ENCODE measurements at places on chromosomes 16 and 17.

GRCh38 chr16:85275533-85276249 lies 163.4 kb upstream of the CIBAR2 start:
- peak; percentile 66 for DNase-seq

- no peak for DNase-seq
Observed at GRCh38 chr17:80800481-80801391, 190.9 kb upstream of the CHMP6 start.

- no peak for DNase-seq
Observed at GRCh38 chr17:56367366-56367765, 214.1 kb downstream of the ANKFN1 start.

DNA sequence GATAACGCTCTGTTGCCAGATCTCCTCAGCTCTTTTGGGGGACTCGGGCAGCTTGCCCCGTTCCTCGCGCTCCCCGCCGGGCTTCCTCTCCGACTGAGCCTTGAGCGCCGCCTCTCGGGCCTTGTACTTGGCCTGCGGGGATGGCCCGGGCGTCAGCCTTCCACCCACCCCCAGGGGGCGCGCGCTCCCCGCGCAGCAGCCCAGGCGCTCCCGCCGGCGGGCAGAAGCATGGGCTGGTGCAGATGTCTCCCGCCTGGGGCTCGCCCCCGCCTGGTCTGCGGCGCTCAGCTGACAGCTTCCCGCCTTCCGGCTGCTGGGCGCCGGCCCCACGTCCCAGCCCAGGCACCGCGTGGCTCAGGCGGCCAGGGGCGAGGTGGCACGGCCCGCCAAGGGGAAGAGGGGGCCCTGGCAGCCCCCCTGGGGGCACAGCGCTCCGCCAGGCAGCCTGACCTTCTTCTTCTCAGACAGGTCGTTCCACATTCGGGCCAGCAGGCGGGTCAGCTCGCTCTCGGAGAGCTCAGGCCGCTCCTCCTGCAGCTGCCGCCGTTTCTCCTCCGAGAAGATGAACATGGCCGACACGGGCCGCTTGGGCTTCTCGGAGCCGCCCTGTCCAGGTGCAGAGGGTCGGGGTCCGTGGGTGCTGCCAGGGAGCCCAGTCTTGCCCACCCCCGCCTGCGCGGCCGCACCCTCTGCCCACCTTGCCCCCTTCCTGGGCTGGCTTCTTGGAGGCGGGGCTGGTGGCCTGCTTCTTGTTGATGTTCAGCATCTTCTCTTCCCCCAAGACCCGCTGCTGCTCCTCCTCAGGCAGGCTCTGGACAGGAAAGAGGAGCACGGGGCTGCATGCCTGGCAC lies 8.9 kb downstream of the UBTF start:
- peak; percentile 85 for DNase-seq

GRCh38 chr16:14015461-14015860 lies 55.7 kb upstream of the MRTFB start:
- DNase-seq = no peak

DNA sequence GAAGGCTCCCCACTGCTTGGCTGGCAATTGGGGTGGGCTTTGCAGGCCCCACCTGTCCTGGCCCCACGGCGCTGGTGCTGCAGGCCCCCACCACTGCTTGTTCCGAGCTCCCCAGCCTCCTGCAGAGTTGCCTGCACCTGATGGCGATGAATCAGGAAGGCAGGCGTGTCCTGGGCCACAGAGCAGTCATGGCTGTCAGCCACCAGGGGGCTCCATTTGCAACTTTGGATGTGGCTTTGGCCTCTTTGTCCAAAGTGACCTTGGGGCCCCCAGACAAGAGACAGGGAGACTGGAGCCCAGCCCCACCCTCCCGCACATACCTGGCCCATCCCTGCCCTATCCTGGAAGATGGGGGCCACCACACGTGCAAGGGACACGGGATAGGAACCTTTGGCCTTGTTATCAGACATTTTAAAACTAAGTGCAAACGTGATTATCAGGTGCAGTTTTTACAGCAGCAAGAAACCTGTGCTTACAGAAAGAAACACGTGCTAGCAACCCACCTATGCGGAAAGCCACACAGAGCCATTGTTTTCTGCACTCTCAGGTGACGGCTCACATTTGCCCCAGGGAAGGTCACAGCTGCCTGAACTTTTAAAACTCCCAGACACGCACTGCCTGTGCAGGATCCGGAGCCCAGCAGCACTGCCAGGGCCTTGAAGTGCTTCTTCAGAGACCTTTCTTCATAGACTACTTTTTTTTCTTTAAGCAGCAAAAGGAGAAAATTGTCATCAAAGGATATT lies at the start of gene DNASE1:
TSS of gene DNASE1 (plus strand) at position 443 of the 743 bp plus-strand sequence. CDS start 683 bp downstream, outside the sequence.
- peak; percentile 49 for DNase-seq

DNA sequence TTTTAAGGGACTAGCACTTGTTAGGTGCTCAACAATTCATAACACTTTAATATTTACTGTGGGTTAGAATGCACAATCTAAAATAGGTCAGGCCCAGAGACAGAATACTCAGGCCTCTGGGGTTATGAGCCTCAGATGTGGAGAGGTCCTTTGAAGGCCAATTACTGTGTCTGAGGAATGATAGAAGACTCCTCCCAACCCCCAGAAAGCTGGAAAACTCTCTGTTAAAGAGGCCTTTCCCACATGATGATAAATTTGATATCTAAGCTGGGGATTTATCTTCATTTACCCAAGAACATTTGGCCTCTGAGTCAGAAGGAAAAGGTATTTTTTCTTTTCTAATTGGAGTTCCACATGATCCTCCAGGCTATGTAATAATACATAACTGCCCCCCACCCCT lies 41.1 kb upstream of the MMD start:
- DNase-seq = no peak

DNA sequence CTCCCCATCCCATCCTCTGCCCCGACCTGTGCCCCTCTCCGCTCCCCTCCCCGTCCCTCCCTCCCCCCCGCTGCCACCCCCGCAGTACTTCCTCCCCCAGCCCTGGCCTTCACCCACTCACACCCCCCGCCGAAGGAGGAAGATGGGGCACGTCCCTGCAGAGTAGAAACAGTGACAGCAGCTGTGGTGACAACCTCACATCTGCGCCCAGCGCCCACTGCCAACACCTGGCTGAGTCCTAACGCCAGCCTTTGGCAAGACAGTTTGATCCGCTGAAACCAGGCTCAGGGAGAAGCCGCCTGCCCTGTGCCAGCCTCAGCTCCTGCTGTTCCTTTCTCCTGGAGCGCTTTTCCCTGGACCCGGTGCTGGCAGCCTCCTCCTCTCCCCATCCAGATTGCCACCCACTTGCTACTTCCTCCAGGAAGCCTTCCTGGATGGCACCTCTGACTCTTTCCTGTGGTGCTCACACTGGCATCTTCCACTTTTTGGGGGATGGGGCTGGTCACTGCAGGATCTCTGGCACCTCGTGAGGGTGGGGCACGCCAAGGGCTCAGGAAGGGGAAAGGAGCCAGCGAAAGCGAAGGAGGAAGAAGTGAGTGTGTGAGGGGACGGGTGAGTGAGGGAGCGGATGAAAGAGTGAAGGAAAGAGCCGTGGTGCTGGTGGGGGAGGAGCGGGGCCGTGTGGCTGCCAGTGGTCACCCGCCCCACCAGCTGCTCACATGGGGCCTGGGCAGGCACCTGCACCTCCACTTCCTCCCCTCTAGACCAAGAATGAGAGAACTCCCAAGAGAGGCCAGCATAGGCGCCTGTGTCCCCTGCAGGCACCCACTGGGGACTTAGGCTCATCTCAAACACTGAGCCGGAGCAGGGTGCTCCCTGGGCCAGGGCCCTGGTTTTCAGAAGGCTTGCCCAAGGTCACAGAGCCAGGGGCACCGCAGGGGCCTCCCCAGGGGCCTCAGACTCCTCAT lies 27.0 kb downstream of the ZFPM1 start:
- no peak for DNase-seq

DNA sequence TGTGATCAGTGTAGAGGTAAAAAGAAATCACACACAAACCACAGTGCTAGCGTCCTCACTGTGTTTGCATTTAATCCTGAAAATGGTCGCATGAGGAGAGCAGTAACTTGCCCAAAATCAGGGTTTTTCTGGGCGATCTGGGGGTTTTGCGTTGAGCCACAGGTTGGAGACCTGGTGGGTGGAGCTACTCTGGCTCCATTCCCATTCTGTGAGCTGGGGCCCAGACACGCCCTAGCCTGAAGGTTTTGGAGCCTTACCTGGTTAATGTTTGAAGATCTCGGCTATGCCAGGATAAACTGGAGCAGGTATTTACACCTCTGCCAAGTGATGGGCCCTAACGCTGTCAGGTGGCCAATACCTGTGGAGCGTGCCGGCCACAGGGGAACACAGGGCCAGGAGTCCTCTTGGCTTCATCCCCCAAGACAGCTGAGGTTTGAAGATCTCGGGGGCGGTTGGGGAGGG lies 48.4 kb downstream of the MPRIP start:
- DNase-seq = no peak

DNA sequence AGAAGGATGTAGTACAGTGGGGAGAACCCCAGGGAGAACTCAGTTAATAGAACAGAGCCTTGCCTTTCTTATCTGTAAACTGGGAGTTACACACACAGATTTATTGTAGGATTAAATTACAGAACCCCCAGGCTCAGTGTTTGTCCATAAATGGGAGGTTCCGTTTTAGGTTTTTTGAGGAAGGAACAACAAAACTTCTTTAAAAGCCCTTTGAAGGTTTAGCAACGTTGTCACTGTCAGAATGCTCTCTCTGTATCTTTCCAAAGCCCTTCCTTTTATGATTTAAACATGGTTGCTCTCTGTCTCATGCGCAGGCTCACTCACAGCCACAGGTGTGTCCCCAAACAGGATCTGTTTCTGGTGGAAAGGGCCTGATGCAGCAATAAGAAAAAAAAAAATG lies 9.4 kb upstream of the GNA13 start:
- no peak for DNase-seq

GRCh38 chr16:26295625-26296304 lies 604.0 kb downstream of the HS3ST4 start:
- DNase-seq = no peak

DNA sequence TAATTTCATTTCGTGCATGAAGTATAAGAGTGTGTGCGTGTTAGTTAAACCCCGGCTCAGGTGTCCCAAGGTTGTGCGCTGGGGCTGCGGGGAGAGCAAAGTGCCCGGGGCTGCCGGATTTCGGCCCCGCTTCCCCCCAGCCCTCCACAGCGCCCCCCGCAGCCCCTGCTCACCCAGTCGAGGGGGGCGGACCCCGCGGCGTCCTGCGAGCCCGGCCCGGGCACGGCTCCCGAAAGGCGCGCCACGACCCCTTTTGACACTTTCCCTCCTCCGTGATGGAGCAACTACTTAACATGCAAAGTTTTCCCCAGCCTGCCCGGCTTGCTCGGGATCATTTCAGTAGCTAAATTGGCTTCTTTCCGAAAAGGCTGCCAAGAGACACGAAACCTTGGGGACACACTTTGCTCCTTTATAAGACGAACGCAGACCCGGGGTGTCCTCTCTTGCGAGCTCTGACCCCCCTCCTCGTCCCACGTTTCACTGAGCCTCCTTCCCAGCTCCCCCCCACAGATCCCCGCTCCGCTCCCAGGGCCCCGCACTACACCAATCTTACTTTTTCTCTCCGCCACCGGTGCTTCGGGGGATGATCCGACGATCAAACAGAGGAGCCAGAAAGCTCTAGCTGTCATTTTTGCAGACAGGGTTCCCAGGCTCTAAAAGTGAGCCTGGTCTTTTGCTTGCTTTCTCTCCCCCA lies 552 bp downstream of the C17orf58 start:
- no peak for DNase-seq

GRCh38 chr16:630815-631405 lies at the start of gene WFIKKN1:
WFIKKN1 (plus strand) TSS chr16:630985; CDS start chr16:631254, 269 bp downstream.
- DNase-seq = no peak

GRCh38 chr17:9123594-9124553 lies 102.6 kb downstream of the NTN1 start:
- no peak for DNase-seq

DNA sequence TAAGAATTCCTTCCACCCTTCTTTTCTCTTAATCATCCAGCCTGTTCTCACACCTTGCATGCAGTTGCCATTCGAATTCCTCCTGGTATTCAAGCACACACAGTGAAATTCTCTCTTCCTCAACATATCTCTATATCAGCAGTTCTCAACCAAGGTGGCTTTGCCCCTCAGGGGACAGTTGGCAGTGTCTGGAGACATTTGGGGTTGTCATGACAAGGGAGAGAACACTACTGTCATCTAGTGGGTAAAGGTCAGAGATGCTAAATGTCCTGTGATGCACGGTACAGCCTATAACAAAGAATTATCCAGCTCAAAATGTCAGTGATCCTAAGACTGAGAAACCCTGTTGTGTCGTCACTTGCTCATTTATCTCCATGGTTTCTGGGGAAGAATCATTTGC lies 94.8 kb upstream of the CPHXL start:
- no peak for DNase-seq

- peak; percentile 16 for DNase-seq
Observed at GRCh38 chr17:10772425-10773380, 31.2 kb downstream of the TMEM238L start.

- no peak for DNase-seq
Observed at GRCh38 chr17:59161477-59161876, 5.9 kb downstream of the PRR11 start.

GRCh38 chr17:16969931-16970906 lies 1.7 kb downstream of the TNFRSF13B start:
- DNase-seq = no peak

GRCh38 chr17:58184986-58185761 lies 7.4 kb upstream of the EPX start:
- DNase-seq = no peak

DNA sequence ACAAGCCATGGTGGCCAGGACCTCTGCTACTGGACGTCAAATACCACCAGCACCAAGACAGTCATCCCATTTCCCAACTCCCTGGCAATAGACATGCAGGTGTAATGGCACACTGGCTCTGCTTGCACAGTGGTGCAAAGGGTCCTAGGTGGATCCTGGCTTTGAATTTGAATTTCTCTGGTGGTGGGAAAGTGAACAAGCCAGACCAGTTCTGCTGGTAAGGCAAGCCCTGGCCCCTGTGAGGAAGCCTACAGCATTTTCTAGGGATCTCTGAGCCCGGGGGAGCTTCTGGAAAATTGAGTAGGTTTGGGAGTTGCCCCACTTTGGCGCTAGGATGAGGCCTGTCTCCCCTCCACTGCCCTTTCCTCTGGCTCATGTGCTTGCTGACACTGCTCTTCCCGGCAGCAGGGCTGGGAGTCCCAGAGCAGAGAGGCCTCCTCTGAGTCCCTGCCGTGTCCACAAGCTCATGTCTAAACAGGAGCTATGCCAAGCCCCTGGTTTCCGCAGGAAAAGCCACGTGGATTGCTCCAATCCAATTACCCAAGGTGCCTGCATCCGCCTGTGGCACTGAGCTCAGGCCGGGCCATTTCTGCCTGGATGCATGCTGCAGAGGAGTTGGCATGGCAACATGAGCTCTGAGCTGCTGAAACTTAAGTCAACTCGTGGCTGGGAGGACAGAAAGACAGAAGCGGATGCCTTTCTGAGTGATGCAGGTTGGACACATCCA lies 67.0 kb downstream of the PRMT7 start:
- DNase-seq = no peak

DNA sequence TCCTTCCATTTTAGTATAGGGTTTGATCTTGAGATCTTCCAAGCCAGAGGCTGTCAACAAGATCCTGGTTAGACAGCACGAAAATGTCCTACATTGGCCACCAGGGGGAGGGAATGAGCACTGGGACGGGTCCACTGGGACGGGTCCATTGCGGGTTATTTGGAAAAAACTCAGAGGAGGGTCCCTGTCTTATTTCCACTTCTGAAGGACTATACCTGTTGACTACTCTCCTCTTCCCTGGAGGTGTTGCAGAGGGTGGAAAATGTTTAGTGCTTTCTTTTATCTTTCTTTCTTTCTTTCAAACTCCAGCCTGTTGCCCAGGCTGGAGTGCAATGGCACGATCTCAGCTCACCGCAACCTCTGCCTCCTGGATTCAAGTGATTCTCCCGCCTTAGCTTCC lies 2.5 kb downstream of the TTLL6 start:
- DNase-seq = peak; percentile 45

Data from stimulated activated CD4-positive, alpha-beta T cell treated with anti-CD3 and anti-CD28 coated beads, Interleukin-12 subunit alpha, Interleukin-12 subunit beta, amount 100 ng/mL, for 4 hours (primary cell).